CD4-positive, CD25-positive, alpha-beta regulatory T cell (primary cell): ENCODE measurements at places on chromosomes 4 and X. TPM values are rescaled to one million over a fixed set of nuclear protein-coding genes. Genes with fewer than 3 reads are reported as not detected.

ADH6 gene
- not detected for polyA plus RNA-seq

PABPC5 gene
- polyA plus RNA-seq: not detected

SMIM43 gene
- 1.8 TPM for polyA plus RNA-seq

NONO gene
- polyA plus RNA-seq: 171 TPM

SLC9B1 gene
- 1.7 TPM for polyA plus RNA-seq

WDFY3 gene
- not detected for polyA plus RNA-seq
